ENCODE measurements at places on chromosomes 7 and 10.

DNA sequence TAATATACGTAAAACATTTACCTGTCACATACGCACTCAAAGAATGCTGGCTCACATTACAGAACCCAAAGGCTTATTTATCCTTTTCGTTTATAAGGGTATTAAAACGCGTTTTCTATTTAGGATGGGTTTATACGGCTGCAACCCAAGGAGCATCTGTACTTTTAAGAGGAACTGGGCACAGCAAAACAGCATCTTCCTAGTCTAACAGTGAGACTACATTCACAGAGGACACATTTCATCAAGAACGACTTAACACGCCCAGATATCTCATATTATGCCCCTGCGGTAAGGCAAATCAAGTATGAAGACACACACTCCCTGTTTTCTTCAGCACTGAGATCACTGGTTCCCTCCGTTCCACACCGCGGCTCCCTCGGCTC lies 533 bp upstream of the DMTF1 start:
- DNase-seq = no peak

GRCh38 chr7:149322737-149323136 lies 60.7 kb downstream of the ZNF783 start:
- DNase-seq = no peak

DNA sequence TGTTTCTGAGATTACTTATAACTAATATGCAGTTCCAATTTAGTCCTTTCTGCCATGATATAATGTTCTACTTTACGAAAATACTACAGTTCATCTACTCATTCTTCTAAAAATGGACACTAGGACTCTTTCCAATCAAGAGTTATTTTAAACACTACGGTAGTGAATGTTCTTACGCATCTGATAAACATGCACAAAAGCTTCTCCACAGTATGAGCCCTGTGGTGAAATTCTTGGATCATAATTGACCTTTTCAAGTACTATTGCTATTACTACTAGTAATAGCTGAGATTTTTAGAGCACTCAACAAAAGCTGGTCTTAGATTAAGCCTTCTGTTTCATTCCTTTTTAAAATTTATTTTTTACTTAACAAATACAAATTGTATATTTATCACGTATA lies 106.4 kb downstream of the CH25H start:
- DNase-seq = no peak

DNA sequence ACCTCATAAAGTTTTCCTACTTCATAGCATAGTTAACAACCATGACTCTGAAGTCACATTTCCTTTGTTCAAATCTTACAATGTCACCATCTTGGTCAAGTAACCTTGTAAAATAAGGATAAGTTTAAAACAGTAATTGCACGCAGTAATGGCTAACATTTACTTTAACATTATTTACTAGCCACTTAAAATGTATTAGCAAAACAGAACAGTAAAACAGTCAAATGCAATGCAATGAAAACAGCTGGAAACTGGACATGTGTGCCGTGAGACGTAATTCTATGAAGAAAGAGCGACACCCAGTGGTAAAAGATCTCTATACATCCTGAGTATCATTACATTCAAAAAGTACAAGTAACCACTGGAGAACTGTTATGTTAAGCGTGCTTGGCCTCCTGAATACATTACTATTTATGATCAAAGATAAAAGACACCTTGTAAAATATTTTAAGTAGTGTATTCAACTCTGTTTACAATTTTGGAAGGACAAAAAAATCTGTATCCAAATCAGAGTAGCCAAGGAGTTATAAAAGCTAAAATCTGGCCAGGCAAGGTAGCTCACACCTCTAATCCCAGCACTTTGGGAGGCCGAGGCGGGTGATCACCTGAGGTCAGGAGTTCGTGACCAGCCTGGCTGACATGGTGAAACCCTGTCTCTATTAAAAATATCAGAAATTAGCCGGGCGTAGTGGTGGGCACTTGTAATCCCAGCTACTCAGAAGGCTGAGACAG lies 27.2 kb downstream of the ATE1 start:
- DNase-seq = no peak

DNA sequence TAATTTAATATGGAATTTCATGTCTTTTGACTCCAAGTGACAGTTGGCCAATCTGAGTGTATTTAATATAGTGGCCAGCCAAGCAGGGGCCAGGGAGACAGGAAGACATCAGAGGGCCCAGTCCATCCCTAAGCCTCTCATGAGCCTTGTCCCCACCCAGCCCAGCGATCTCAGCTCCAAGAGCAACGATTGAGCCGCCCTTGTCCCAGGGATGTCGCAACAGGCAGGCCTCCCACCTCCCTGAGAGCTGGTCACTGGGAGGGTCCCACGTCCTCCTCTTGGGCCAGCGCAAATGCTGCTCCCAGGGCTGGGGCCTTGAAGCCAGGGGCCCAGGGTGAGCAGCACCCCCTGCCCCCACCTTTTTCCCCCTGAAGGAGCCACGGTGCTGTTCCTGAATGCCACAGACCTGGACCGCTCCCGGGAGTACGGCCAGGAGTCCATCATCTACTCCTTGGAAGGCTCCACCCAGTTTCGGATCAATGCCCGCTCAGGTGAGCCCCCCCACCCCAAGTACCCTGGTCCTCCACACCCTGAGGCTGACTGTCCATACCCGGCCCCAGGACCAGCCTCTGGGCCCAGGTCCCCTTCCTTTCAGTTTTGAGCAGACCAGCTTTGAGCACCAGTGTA lies 29.4 kb downstream of the C10orf105 start:
- no peak for DNase-seq

- DNase-seq = peak; percentile 61
Measured at GRCh38 chr10:7258948-7259523, 151.8 kb downstream of the SFMBT2 start.

GRCh38 chr10:74708246-74708645 lies 118.2 kb upstream of the KAT6B start:
- no peak for DNase-seq
